ENCODE measurements at places on chromosomes 6 and 20. TPM values are rescaled to one million over a fixed set of nuclear protein-coding genes. Genes with fewer than 3 reads are reported as not detected.

The UCKL1 gene
- 130 TPM for total RNA-seq

The ERMARD gene
- total RNA-seq: 15.2 TPM

The MEP1A gene
- total RNA-seq: not detected

The TBCC gene
- total RNA-seq: 35.2 TPM

The IL17F gene
- total RNA-seq: not detected

The FERMT1 gene
- 0.29 TPM for total RNA-seq

- no peak for DNase-seq
Measured at GRCh38 chr20:52425253-52425652, 233.7 kb upstream of the ZFP64 start.

DNA sequence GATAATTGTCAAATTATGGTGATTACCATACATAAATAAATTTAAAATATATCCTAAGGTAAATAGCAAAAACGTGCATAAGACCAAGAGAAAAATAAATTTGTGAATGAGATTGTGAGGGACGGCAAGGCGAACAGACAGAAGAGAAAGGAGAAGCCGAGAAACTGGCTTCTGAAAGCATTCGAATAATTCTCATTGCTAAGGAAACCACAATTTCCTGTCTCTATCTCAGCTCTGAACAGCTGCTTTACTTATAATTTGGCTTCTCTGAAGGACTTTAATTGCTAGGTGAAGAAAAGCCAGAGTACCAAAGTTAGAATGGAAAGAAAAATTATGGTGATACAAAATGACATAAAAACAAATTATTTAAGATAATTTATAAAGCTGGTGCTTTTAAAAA lies 79.0 kb upstream of the RGS17 start:
- DNase-seq: no peak

DNA sequence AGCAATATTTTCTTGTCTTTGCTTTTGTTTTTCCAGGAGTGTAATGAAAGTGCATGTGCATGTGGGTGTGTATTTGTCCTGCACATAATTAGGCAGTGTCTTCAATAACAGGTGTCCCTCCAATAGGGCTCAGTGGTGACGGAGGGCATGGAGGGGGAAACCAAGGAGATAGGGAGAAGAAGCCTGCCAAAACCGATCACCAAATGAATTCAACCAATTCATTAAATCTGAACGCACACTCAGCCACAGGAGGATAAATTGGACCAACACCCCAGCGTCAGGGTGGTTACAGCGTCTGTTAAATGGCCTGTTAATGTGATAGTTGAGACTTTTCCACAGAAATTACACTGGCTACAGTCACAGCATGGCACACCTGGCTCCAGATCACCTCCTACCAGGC lies 527.6 kb downstream of the CD83 start:
- DNase-seq: no peak

- DNase-seq: no peak
Measured at GRCh38 chr6:157205473-157206358, 117.6 kb downstream of the TMEM242 start.

- DNase-seq: no peak
Measured at GRCh38 chr6:135008941-135009290, 45.7 kb downstream of the HBS1L start.

- no peak for DNase-seq
Measured at GRCh38 chr20:11060423-11061185, 386.8 kb upstream of the JAG1 start.

DNA sequence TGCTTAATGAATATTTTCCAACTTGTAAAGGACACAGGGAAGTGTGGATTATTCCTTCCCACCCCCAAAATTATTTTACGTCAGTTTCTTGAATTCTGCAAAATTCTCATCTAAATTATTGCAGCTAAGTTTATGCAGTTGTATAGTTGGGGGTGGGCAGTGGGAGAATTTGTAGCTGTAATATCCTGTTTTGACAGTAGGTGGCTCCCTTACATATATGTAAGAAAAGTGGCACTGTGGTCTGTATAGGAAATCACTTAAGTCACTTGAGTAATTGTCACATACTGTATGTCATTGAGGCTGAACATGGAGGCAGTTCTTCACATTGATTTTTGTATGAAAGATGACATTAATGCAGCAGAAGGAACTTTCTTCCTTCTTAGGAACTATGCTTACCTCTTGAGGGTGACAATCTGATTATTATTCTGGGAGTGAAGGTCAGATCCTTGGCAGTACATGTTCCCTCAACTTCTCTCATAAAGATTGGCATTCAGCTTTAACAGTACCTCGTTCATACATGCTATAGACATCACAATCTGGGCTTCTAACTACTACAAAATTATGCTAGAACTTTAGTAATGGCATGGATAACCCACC lies 14.6 kb upstream of the CFAP206 start:
- DNase-seq: no peak

DNA sequence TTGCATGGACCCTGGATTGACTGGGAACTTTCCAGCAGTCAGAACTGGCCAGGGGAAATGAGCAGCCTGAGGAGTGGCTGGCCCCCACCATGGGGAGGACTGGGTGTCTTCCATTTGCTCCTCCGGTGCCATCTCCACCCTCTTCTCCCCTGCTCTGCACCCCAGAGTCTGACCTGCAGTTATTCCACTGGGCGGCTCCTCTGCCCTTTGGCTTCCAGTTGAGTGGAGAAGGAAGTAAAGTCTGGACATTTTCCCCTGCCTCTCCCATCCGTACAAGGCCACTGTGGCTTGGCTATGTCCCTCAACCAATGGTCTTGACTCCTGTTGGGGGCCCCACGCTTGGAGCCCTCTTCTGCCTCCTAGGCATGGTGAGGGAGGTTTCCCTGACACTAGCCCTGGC lies 47.9 kb upstream of the NEDD9 start:
- DNase-seq: no peak

DNA sequence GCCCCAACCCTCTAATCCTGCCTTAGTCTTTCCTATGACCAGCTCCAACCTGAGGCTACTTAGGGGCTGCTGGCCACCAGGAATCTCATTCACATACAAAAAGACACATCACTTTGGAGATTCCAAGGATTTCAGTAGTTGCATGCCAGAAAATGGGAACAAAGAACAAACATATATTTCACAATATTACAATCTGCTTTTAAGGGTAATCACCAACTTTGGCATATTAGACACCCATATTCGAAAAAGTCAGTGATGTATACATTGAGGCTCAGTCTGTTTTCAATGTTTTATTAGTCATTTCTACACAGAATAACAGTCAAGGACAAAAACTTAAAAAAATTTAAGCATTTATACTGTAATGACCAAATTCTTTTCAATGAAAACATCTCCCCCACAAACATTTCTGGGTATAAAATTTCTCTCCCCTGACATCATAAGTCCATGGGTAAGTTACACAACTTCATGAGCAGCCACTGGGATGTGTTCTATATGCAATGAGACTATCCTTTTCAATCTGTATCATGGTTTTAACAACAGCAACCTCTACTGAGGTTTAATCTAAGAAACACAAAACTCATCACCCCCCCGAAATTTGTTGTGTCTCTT lies 103.5 kb downstream of the MAP7 start:
- no peak for DNase-seq

DNA sequence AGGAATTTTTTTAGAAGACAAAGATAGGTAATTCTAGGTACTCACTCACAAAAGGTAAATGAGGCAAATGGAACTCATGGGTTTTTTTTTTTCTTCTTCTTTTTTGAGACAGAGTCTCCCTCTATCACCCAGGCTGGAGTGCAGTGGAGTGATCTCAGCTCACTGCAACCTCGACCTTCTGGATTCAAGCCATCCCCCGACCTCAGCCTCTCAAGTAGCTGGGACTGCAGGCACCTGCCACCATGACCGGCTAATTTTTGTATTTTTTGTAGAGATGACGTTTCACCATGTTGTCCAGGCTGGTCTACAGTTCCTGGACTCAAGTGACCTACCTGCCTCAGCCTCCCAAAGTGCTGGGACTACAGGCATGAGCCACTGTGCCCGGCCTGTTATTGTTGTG lies 126.1 kb downstream of the LRRC1 start:
- DNase-seq: no peak

DNA sequence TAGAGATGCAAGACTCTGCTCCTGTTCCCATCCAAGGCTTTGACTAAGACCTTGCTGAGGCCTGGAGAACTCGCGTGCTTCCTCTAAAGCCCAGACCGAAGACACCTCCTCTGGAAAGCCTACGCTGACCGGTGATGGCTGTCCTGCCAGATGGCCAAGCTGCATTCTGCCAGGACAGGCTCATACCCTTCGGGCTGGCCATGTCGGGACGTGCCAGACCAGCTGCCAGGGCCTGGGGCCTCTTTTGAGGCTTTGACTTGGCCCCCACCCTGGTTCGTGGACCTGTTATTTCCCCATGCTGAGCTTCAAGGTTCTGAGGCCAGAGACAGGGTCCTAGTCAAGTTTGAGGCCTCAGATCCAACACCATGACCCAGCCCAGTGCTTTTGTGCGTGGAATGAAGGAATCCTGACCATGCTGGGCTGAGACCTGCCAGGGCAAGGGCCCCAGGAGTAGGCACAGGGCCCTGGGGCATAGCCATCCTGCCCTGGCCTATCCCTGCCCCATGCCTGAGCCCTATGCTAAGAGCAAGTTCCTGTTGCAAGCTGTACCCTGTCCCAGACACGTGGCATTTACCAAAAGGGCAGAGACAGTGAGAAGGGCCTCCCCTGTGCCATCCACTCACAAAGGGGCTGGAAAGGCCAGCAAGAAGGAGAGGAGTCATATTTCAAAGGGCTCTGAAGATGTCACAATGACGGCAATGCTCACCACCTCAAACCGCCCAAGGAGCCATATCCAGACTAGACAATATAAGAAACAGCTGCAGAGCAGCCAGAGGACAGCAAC lies 42.8 kb downstream of the MRPL14 start:
- DNase-seq: no peak

GRCh38 chr6:12545619-12546409 lies 170.8 kb upstream of the PHACTR1 start:
- no peak for DNase-seq
